ENCODE measurements at places on chromosomes 7 and 10.

DNA sequence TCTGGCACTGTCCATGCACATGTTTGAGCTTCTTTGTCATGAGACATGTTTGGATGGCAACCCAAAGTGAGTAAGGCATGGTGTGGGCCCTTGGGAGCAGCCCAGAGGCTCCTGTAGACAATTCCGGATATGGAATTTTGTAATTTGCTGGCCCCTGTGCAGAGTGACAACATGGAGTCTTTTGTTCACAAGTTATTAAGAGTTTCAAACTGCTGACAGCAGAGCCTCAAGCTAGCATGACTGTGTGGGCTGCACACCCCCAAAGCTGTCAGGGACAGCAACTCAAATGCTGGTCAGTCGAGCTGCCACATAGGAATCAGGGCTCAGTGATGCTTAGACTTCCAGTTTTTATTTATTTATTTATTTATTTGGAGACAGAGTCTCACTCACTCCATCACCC lies 7.0 kb upstream of the MYL7 start:
- H3K27ac ChIP-seq, result no peak overlapping the region
- peaks cover 7% of the 10 kb centered on the region for H3K4me1 ChIP-seq
- peaks cover 8% of the 10 kb centered on the region for H3K27me3 ChIP-seq
- no peak for DNase-seq

GRCh38 chr10:22363305-22363704 lies 18.0 kb downstream of the SPAG6 start:
- no peak overlapping the region for H3K4me3 ChIP-seq
- H3K27ac ChIP-seq, result no peak overlapping the region
- DNase-seq, result no peak
- no peaks in the 10 kb centered on the region for H3K4me1 ChIP-seq

GRCh38 chr7:30433082-30433481 lies 45.5 kb downstream of the NOD1 start:
- H3K27me3 ChIP-seq, result no peaks in the 10 kb centered on the region
- H3K36me3 ChIP-seq, result no peaks in the 10 kb centered on the region
- peaks cover 5% of the 10 kb centered on the region for H3K4me1 ChIP-seq
- no peak overlapping the region for H3K4me3 ChIP-seq
- H3K27ac ChIP-seq, result no peak overlapping the region

GRCh38 chr7:149753375-149754233 lies 19.8 kb downstream of the ZNF467 start:
- no peak for DNase-seq
- no peaks in the 10 kb centered on the region for H3K4me1 ChIP-seq
- H3K36me3 ChIP-seq, result no peaks in the 10 kb centered on the region

DNA sequence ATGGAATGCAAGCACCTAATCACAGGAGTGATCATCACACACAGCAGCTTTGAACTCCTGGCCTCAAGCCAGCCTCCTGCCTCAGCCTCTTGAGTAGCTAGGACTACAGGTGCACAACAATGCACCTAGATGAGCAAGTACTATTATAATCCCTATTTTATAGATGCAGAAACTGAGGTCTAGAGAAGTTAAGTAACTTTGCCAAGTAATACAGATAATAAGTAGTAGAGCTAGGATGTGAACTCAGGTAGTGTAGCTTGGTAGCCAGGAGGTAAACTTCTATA lies 33.7 kb downstream of the DNAJC12 start:
- H3K4me1 ChIP-seq, result peaks cover 3% of the 10 kb centered on the region
- H3K27me3 ChIP-seq, result no peaks in the 10 kb centered on the region
- DNase-seq, result no peak
- H3K27ac ChIP-seq, result no peak overlapping the region
- H3K4me3 ChIP-seq, result no peak overlapping the region
- H3K36me3 ChIP-seq, result no peaks in the 10 kb centered on the region

GRCh38 chr7:80496586-80496985 lies 15.3 kb downstream of the GNAT3 start:
- H3K36me3 ChIP-seq, result no peaks in the 10 kb centered on the region
- DNase-seq, result no peak
- H3K4me3 ChIP-seq, result no peak overlapping the region
- H3K4me1 ChIP-seq, result no peaks in the 10 kb centered on the region
- no peak overlapping the region for H3K27ac ChIP-seq
- no peaks in the 10 kb centered on the region for H3K27me3 ChIP-seq

DNA sequence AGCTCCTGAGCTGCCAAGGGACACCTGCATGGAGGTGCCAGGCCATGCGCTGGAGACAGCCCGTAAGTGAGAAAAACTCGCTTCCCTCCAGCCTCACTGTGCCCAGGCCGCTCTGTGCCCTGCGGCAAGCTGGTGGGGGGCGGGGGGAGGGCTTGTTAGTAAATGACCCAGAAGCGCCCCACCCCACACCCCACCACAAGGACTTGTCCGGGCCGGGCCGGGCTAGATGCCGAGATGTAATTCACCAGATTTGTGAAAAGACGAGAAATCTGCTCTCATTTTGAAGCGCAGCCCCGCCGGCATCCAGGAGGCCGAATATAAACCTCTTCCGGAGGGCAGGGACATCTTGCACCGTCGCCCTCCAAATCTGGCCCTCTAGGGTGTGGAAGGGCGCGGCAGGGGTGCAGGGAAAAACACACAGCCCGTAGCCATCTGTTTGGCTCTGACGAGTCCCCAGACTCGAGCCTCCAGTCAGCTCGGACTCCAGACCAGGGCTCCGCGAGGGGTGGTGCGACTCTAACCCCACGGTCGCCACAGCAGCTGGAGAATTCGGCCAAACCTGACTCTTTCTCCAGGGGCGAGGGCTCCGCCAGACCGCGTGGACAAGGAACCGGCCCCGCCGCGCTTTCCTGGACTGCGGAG lies 14.8 kb downstream of the TLX1 start:
- H3K4me1 ChIP-seq, result peaks cover 2% of the 10 kb centered on the region
- H3K36me3 ChIP-seq, result no peaks in the 10 kb centered on the region
- H3K4me3 ChIP-seq, result no peak overlapping the region
- peaks cover 82% of the 10 kb centered on the region for H3K27me3 ChIP-seq
- H3K27ac ChIP-seq, result no peak overlapping the region

- 0 out of 2 replicates have a peak, but pooled peaks cover 2% of the 10 kb centered on the region for H3K36me3 ChIP-seq
- no peak for DNase-seq
- no peak overlapping the region for H3K27ac ChIP-seq
- H3K4me3 ChIP-seq, result no peak overlapping the region
Measured at GRCh38 chr7:102318482-102318971, 31.9 kb downstream of the SH2B2 start.

DNA sequence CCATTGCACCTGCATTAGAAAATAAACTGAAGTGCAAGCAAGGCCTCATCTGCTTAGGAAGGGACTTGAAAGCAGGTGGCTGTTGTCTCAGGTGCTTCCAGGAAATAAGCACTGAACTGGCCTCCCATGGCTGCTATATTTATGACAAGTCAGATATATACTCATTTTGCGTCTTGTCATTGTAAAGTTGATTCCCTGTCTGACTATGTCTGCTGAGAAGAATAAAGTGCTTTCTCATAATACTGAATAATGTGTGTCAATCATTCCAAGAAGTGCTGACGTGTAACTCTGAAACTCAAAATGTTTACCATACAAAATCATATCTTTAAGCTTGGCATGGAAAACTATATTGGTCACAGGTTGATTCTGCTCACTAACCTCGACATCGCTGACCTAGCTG lies 44.9 kb upstream of the SVOPL start:
- H3K27me3 ChIP-seq, result no peaks in the 10 kb centered on the region
- H3K36me3 ChIP-seq, result no peaks in the 10 kb centered on the region
- no peak overlapping the region for H3K27ac ChIP-seq
- H3K4me3 ChIP-seq, result no peak overlapping the region
- no peaks in the 10 kb centered on the region for H3K4me1 ChIP-seq

- H3K36me3 ChIP-seq, result no peaks in the 10 kb centered on the region
- DNase-seq, result no peak
- H3K27me3 ChIP-seq, result no peaks in the 10 kb centered on the region
- no peaks in the 10 kb centered on the region for H3K4me1 ChIP-seq
- H3K4me3 ChIP-seq, result no peak overlapping the region
- H3K27ac ChIP-seq, result no peak overlapping the region
Measured at GRCh38 chr7:158083526-158084310, 503.9 kb downstream of the PTPRN2 start.

GRCh38 chr7:81688622-81689411 lies 81.0 kb downstream of the HGF start:
- no peak overlapping the region for H3K4me3 ChIP-seq
- no peaks in the 10 kb centered on the region for H3K4me1 ChIP-seq
- H3K27me3 ChIP-seq, result no peaks in the 10 kb centered on the region
- no peak overlapping the region for H3K27ac ChIP-seq
- DNase-seq, result no peak
- no peaks in the 10 kb centered on the region for H3K36me3 ChIP-seq

GRCh38 chr10:126634911-126635310 lies 35.6 kb downstream of the C10orf90 start:
- no peak overlapping the region for H3K4me3 ChIP-seq
- DNase-seq, result no peak
- no peaks in the 10 kb centered on the region for H3K4me1 ChIP-seq
- no peaks in the 10 kb centered on the region for H3K27me3 ChIP-seq
- H3K27ac ChIP-seq, result no peak overlapping the region
- H3K36me3 ChIP-seq, result no peaks in the 10 kb centered on the region

GRCh38 chr10:24759672-24760071 lies 36.0 kb upstream of the ARHGAP21 start:
- no peaks in the 10 kb centered on the region for H3K36me3 ChIP-seq
- H3K27me3 ChIP-seq, result no peaks in the 10 kb centered on the region
- H3K4me3 ChIP-seq, result no peak overlapping the region
- H3K4me1 ChIP-seq, result no peaks in the 10 kb centered on the region
- no peak for DNase-seq

- peaks cover 24% of the 10 kb centered on the region for H3K36me3 ChIP-seq
- H3K27ac ChIP-seq, result no peak overlapping the region
- no peaks in the 10 kb centered on the region for H3K27me3 ChIP-seq
- peaks cover 1% of the 10 kb centered on the region for H3K4me1 ChIP-seq
- DNase-seq, result no peak
Measured at GRCh38 chr7:149199234-149199995, 4.1 kb downstream of the ZNF282 start.

- peak overlapping the region; percentile 98 for H3K27ac ChIP-seq
- H3K4me3 ChIP-seq, result no peak overlapping the region
- peaks cover 10% of the 10 kb centered on the region for H3K4me1 ChIP-seq
- no peak for DNase-seq
- no peaks in the 10 kb centered on the region for H3K27me3 ChIP-seq
- H3K36me3 ChIP-seq, result no peaks in the 10 kb centered on the region
Measured at GRCh38 chr10:21280971-21281572, 244.4 kb downstream of the SKIDA1 start.

- DNase-seq, result no peak
- H3K27ac ChIP-seq, result no peak overlapping the region
- H3K27me3 ChIP-seq, result no peaks in the 10 kb centered on the region
- no peak overlapping the region for H3K4me3 ChIP-seq
- H3K4me1 ChIP-seq, result peaks cover 2% of the 10 kb centered on the region
- H3K36me3 ChIP-seq, result no peaks in the 10 kb centered on the region
Measured at GRCh38 chr10:100370714-100371481, 23.9 kb downstream of the SCD start.

- H3K36me3 ChIP-seq, result no peaks in the 10 kb centered on the region
- no peaks in the 10 kb centered on the region for H3K27me3 ChIP-seq
- H3K27ac ChIP-seq, result no peak overlapping the region
- DNase-seq, result no peak
- H3K4me1 ChIP-seq, result no peaks in the 10 kb centered on the region
Measured at GRCh38 chr7:44936322-44936721, 42.5 kb downstream of the MYO1G start.

DNA sequence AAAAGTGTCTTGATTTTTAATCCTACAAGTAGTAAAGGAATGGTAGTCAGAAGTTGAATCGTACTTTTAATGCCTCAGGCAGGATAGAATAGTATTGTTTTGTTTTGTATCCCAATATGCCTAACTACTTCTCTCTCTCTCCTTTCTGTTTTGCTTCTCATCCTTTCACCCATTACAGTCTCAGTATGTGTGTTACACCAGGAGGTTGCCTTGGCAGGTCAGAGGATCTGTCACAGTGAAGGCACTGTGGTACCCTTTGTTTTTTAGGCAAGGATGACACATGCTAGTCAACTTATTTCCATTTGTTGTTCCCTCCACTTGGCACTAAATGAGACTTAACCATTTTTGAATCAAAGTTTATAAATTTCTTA lies 94.4 kb downstream of the MAPK8 start:
- H3K27ac ChIP-seq, result no peak overlapping the region
- H3K4me1 ChIP-seq, result peaks cover 4% of the 10 kb centered on the region
- H3K4me3 ChIP-seq, result no peak overlapping the region

DNA sequence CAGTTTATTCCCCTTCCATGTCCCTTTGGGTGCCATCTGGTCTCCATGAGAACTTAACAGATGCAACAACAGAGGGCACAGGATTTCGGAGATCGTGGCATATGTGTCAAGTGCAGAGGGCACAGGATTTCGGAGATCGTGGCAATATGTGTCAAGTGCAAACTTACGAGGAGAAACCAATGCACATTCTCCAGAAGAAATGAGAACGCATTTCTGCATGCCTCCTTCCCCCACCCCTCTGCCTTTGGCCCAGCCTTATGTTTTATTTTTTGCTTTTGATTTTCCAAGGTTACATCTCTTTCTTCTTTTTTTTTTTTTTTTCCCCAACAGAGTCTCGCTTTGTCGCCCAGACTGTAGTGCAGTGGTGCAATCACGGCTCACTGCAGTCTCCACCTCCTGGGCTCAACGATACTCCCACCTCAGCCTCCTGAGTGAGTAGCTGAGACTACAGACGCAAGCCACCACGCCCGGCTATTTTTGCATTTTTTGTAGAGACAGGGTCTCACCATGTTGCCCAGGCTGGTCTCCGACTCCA lies 586 bp upstream of the ANKRD26 start:
- peak overlapping the region; percentile 56 for H3K4me3 ChIP-seq
- no peak overlapping the region for H3K27ac ChIP-seq
- no peaks in the 10 kb centered on the region for H3K4me1 ChIP-seq
- H3K36me3 ChIP-seq, result no peaks in the 10 kb centered on the region
- no peaks in the 10 kb centered on the region for H3K27me3 ChIP-seq

- DNase-seq, result no peak
- H3K27ac ChIP-seq, result no peak overlapping the region
- no peaks in the 10 kb centered on the region for H3K36me3 ChIP-seq
- H3K4me3 ChIP-seq, result no peak overlapping the region
Measured at GRCh38 chr10:72616716-72617115, 9.2 kb downstream of the MICU1 start.

DNA sequence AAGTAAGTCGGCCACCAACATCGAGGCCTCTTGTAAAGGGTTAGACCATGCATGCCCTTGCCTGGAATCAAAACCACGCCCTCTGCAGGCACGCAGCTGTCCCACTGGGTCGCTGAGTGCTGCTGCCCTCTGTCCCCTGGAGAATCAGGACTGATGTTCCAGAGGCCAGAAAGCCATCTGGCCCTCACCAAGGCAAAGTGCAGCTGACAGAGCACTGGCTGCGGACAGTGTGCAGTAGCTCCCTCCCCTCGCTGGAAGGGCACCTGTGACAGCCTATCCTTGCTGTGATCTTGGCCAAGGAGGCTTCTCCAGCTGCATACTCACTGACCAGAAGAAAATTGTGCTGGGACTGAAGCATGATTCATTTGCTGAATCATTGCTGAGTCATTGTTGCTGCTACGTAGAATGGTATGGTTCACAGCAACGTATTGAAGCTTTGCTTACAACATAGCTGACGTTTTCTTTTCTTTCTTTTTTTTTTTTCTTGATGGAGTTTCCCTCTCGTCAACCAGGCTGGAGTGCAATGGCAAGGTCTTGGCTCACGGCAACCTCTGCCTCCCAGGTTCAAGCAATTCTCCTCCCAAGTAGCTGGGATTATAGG lies 30.4 kb downstream of the DDC start:
- no peaks in the 10 kb centered on the region for H3K27me3 ChIP-seq
- H3K27ac ChIP-seq, result no peak overlapping the region
- H3K4me1 ChIP-seq, result peaks cover 2% of the 10 kb centered on the region

- H3K4me3 ChIP-seq, result no peak overlapping the region
- no peaks in the 10 kb centered on the region for H3K4me1 ChIP-seq
- no peaks in the 10 kb centered on the region for H3K36me3 ChIP-seq
- DNase-seq, result no peak
- H3K27ac ChIP-seq, result no peak overlapping the region
- no peaks in the 10 kb centered on the region for H3K27me3 ChIP-seq
Measured at GRCh38 chr10:64038107-64038506, 516.9 kb downstream of the REEP3 start.
